Activated gamma-delta T cell (primary cell): ENCODE measurements at places on chromosomes 2 and 18.

DNA sequence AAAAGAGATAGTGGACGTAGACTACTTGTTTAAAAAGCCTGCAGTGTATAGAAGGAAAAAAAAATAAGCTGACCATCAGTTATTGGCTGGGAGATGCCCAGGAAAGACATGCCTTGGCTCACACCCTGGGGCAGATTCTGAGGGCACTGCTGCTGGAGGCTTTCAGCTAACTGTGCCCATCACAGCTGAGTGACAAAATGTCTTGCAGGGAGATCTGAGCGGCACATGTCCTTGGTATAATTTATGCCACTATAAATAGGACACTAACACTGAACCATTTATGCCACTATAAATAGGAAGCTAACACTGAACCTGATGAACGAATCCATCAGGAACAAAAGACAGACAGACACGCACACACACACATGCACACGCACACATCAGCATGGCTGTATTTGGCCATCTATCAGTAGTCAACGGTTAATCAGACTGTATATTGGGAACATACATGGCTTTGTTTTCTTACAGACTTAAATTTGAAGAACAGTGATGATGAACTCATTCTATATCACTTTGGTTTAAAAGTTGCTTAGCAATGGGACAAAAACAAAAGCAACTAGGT, 68.2 kb upstream of the NOSTRIN start:
- DNase-seq = no peak

DNA sequence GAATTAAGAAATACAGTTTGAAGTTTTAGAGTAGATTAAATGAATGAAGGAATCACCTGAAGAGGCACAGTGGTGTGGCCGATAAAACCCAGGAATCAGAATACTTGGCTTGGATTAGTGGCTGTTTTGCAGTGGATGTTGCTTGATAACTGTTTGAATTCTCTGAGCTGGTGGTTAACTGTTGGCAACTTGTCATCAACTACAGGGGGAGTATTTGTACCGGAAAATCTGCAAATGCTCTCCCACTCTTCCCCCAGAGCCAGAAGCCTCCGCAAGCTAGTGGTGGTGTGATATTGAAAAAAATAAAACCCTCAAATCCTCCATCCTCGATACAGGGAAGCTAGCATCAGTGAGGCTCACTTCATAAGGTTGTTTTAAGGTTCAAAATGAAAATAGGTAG, 326.7 kb downstream of the DPP10 start:
- DNase-seq = no peak

- DNase-seq = no peak
Measured at GRCh38 chr18:57497372-57498294, 62.5 kb downstream of the ONECUT2 start.

GRCh38 chr2:75066121-75066902, 107.9 kb downstream of the POLE4 start:
- DNase-seq = no peak

DNA sequence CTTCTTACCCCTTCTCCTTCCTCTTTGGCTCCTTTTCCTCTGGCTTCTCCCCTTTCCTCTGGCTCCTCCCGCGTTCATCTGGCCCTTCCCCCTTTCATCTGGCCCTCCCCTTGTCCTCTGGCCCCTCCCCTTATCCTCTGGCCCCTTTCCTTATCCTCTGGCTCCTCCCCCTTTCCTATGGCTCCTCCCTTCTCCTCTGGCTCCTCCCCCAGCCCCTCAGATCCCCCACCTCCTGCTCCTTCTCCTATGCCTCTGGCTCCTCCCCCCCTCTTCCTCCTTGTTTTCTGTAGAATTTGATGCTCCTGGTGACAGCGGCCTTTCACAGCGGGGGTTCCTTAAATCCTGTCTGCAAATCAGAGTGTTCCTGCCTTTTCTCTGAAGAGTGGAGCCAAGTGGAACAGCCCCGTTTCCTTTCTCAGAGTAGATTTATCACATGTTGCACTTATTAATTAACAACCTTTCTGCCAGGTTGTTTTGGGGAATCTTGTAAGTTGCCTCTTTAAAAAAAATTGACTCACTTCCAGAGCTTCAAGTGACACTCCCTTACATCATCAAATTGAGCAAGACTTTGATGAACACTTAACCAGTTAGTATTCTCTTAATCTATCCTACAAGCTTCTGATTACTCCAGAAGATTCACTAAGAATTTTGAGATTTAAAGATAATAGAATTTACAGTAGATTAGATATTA, 27.9 kb downstream of the FABP1 start:
- DNase-seq = no peak

GRCh38 chr2:61471905-61472805, 1.3 kb upstream of the USP34 start:
- DNase-seq = no peak

DNA sequence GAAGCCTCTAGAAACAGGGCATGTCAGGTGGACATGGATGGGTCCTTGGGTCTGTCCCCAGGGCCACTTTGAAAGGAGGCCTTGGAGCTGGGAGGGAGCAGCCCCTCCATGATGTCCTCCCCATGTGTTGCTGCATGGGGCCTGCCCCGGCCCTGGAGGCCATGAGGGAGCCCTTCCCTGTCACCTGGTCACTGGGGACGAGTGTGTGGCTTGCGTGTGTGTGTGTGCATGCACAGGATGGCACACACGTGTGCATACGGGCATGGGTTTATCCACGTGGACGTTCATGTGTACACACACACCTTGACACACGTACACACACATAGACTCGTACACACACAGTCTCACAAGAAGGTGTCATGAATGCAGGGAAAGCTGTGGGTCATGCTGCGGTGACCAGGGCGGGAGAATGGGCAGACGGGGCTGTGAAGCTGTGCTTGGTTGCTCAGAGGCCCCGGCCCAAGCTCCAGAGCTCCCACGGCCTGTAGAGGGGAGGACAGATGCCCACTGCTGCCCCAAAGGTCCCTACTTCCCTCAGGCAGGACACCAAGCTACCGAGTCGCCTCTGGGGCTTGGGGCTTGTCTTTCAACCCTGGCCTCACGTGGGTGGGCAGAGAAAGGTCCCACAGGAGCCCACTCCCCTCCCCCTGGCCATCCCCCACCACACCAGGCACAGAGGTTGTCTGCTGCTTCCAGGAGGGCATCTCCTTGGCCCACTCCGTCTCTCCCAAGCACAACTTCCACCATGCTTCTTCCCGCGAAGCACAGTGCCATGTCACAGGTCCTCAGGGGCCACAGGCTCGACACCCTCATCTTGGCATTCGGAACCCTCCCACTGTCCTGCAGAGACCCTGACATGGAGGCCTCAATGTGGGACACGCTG, 42.3 kb upstream of the GPC1 start:
- no peak for DNase-seq

GRCh38 chr18:52861558-52861957, 521.6 kb downstream of the DCC start:
- no peak for DNase-seq

GRCh38 chr2:207256476-207257207, 90.9 kb upstream of the KLF7 start:
- no peak for DNase-seq

- no peak for DNase-seq
Measured at GRCh38 chr2:197307933-197308521, 2.6 kb downstream of the ANKRD44 start.

GRCh38 chr2:14420851-14421250, 211.7 kb upstream of the LRATD1 start:
- no peak for DNase-seq

DNA sequence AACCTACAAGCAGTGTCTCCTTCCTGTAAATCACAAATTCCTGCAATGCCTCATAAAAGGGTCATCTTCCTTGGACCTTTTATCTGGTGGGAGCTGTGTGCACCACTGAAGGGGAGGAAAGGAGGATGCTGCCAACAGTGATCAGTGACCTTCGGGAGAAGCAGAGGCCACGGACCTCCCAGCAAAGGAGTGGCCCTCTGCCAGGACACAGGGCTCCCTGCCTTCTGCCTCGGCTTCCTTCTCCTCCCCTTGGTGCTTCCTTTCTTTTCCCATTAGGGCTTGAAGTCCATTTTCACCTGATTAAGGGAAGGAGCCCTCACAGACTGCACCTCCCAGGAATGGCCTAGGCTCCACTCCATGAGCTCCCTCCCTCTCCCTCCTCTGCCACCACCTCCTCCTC, 85.3 kb upstream of the ITGA6 start:
- no peak for DNase-seq

DNA sequence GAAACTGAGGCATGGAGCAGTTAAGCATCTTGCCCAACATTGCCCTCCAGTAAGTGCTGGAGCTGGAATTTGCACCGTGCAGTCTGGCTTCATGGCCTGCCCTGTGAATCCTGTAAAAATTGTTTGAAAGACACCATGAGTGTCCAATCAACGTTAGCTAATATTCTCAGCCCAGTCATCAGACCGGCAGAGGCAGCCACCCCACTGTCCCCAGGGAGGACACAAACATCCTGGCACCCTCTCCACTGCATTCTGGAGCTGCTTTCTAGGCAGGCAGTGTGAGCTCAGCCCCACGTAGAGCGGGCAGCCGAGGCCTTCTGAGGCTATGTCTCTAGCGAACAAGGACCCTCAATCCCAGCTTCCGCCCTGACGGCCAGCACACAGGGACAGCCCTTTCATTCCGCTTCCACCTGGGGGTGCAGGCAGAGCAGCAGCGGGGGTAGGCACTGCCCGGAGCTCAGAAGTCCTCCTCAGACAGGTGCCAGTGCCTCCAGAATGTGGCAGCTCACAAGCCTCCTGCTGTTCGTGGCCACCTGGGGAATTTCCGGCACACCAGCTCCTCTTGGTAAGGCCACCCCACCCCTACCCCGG, 1.3 kb downstream of the PROC start:
- DNase-seq = no peak

GRCh38 chr2:15577071-15577735, 14.5 kb upstream of the DDX1 start:
- no peak for DNase-seq

DNA sequence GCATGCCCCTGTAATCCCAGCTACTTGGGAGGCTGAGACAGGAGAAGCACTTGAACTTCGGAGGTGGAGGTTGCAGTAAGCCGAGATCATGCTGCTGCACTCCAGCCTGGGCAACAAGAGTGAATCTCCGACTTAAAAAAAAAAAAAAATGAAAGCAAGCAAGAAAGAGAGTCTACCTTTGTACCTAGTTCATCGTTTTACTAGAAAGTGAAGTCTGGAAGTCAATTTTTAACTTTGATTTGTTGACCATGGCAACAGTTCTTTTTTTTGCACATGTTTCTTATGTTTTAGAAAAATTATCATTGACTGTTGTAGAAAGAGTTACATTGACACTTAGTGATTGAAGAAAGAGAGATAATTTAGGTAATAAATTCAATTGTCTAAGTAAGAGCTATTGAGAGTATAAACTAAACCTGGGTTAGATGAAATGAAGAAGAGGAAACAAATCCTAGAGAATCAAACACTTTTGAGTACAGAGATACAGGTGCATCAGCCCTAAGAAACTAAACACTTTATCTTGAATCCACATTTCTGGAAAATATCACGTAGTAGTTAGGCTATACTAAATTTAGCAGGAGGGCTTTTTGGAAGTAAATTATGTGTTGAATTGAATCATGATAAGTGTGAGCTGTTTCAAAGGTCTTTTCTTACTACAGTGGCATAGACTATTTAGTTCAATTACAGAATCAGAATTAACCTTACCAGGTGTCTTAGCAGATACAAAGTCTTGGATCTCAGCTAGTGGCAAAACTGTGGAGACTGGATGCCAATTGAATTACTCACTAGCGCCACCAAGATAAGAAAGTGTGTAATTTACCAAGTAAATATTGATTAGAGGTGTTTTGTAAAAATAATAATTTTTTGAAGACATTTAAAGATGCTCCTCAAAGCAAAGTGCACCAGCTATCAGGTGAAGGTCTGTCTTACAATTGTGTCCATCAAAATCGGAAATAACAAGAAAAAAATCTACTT, 303.4 kb upstream of the NRXN1 start:
- DNase-seq = no peak

- no peak for DNase-seq
Measured at GRCh38 chr2:225366731-225367130, 32.8 kb upstream of the NYAP2 start.

GRCh38 chr2:84800194-84800805, 80.6 kb downstream of the TRABD2A start:
- no peak for DNase-seq

DNA sequence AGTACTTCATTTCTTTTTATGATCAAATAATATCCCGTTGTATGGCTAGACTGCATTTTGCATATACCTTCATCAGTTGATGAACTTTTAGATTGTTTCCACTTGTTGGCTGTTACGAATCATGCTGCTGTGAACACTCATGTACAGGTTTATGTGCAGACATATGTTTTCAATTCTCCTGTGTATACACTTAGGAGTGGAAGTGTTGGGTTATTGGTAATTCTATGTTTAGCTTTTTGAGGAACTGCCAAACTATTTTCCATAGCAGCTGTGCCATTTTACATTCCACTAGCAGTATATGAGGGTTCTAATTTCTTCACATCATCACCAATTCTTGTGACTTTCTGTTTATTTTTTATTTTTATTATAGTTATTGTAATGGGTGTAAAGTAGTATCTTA, 32.1 kb upstream of the LCLAT1 start:
- DNase-seq = no peak

DNA sequence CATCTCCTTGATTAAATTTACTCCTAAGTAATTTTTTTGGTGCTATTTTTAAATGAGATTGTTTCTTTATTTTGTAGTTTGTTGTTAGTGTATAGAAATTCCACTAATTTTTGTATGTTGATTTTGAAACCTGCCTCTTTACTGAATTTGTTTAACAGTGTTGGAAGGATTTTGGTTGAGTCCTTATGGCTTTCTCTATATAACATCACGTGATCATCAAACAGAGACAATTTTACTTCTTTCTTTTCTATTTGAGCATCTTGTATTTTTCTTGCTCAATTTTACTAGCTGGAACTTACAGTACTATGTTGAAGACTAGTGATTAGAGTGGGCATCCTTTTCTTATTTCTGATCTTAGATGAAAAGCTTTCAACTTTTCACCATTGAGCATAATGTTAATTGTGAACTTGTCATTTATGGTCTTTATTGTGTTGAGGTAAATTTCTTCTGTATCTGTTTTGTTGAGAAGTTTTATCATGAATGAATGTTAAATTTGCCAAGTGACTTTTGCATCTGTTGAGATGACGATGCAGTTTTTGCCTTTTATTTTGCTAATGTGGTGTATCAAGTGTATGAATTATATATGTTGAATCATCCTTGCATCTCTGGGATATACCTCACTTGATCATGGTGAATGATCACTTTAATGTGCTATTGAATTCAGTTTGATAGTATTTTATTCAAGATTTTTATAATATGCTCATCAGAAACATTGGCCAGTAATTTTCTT, 645.3 kb upstream of the DDX18 start:
- no peak for DNase-seq
